WTC11 (cell line): ENCODE measurements at places on chromosomes 1 and 21.

DNA sequence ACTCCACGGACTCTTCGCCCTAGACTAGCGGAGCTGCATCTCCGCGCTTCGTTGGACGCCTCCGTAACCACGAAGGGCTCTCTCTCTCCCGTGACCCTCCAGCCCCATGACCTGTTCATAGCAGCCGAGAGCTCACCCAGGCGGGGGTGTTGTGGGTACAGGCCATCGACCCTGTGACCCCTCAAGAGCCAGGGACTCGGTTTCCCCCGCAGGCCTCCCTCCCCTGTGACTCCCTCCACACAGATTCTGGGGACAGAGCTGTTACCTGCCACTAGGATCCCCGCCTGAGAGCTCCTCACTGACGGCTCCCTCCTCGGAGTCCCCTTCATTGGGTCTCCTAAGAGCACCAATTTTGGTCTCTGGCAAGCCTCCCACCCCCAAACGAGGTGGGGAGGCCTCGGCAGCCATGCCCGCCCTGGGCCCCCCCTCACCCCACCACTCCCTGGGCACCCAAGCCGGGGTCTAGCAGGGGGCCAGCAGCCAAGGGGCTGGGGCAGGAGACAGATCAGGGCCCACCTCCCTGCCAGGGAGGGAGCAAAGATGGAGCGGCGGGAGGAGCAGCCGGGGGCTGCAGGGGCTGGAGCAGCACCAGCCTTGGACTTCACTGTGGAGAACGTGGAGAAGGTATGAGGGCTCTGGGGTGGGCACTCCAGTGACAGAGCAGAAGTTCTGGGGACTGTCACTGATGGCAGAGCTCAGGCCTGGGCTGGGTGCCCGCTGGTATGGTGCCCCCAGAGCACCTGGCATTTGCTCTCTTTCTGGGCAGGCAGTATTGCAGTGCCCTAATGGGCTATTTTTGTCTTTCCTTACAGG, 517 bp downstream of the IPO13 start:
- DNase-seq, result no peak

DNA sequence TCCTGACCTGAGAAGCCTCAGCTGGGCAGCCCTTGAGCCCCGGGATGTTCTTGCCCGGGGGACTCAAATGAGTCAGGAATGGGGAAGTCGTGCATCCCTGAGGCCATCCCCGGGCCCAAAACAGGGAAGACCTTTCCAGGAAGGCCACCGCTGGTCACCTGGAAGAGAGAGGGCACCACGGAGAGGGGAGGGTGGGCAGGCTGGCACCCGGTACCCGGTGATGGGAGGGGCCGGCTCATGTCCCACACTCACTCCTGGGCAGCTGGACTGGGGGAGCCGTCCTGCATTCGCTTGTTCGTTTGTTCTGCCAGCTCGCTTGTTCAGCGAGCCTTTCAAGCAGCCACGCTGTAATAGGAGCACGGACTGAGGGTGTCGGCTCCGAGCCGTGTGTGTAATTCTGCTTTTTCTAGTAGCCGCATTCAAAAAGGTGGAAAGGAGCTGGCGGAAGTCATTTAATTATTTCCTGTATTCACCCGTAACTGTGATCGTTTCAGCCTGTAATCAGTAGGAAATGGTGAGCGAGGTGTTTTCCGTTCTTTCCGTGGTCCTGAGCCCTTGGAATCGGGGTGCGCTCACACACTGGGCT, 48.4 kb upstream of the CCDC27 start:
- DNase-seq, result no peak

DNA sequence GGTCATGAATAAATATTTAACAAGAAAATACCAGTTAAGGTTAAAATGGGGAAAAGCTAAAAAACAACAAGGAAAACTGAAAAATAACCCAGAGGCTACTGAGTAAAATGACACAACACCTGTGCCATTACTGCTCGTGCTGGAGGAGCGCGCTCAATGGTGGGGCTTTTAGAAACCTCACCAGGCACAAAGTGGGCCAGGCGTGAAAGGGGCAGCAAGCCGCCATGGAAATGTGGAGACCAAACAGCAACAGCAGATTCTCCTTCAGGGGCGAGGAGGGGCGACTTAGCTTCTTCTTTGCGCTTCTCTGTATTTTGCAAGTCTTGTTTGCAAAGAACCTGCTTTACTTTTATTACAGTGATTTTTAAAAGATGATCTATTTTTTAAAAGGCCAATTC, 18.9 kb upstream of the SPATC1L start:
- no peak for DNase-seq

GRCh38 chr1:117365350-117366176, 1.7 kb upstream of the MAN1A2 start:
- DNase-seq, result no peak

DNA sequence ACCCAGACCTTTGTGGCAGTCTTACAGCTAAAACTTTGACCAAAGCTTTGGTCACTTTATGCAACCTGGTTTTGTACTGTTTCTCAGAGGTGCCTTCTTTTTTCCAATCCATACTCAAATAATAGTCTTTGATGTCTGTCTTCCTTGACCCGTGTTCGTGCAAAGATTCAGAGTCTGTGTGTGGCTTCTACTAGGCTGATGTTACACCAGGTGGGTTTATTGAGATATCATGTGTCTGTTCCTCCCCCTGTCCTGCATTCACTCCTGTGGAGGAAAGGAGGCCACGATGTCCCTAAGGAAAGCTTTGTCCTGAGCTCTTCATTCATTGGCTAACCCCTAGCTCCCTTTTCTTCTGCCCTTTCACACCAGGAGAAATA, 15.0 kb upstream of the IKBKE start:
- no peak for DNase-seq

GRCh38 chr1:197660389-197660788, 114.9 kb downstream of the DENND1B start:
- no peak for DNase-seq

GRCh38 chr1:201020721-201021629, 2.5 kb downstream of the KIF21B start:
- DNase-seq, result peak; percentile 65

GRCh38 chr1:203059485-203059884, 26.3 kb downstream of the MYOG start:
- DNase-seq, result no peak

DNA sequence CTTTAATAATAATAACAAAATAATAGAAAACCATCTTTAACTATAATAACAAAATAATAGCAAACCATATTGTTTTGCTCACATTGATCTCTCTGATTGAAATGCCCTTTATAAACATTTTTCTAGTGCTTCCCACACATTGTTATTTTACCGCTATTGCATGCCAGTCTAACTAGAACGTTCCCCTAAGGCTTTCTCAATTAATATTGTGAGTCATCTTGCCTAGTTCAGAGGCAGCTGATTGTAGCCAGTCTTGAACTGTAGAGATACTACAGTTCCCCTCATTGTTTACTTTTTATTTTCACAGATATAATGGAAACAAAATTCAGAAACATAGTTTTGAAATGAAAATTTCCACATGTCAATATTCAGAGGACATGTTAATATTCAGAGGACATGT, 192.3 kb upstream of the ADGRL4 start:
- no peak for DNase-seq

GRCh38 chr1:202264300-202264699, 70.7 kb downstream of the LGR6 start:
- no peak for DNase-seq

DNA sequence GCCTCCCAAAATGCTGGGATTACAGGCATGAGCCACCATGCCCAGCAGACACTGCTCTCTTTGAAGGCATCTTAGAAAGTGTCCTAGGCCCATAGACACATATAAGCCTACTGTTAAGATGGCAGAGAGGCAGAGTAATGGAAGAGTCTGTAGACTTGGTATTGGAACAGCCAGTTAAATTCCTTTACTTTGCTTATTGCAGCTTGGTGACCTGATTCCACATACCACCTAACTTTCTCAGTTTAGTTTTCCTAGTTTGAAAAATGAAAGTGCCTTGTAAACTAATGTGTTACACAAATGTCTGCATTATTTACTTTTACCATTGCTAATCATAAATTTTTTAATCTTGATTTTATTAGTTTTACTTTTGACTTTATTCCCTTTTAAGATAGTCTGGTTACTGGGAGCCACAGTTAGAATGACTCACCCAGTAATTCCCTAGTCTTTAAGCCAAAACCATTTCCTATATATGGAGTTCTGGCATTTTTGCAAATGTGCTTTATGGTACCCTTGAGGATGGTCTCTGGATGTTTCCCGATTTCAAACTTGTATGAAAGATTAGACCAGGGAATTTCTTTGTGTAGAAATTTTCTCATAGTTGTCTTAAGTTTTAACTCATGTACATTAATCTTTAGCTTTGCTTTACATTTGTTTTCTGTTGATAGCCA, 6.4 kb downstream of the SMAP2 start:
- no peak for DNase-seq

GRCh38 chr1:95982711-95983110, 738.9 kb upstream of the PTBP2 start:
- DNase-seq, result no peak

GRCh38 chr1:97034651-97035050, 313.1 kb downstream of the PTBP2 start:
- DNase-seq, result no peak
